ENCODE measurements at places on chromosomes 3 and 15. TPM values are rescaled to one million over a fixed set of nuclear protein-coding genes. Genes with fewer than 3 reads are reported as not detected.
A peak's percentile ranks its signal among the peaks of the same experiment; 100 is the strongest.

DNA sequence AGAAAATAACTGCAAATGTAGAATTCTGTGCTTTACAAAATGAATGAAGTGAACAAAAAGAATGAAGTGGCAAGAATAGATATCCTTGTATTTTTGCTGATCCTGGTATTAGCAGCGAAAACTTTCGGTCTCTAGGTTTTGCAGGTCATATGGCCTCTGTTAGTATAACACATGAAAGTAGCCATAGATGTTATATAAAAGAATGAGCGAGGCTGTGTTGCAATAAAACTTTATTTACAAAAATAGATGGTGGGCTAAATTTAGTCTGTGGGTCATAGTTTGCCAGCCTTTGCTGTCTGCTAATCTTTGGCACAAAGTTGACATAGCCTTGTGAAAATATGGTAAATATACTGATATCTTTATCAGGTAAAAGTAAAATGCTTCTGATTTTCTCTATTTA, 35.2 kb downstream of the SEC22A start:
- DNase-seq, result no peak

The BMF gene
- total RNA-seq, result 8.7 TPM

GRCh38 chr3:73586190-73586589, 38.6 kb downstream of the PDZRN3 start:
- no peak for DNase-seq

GRCh38 chr3:861721-862120, 231.1 kb upstream of the CNTN6 start:
- DNase-seq, result no peak

The GCSAM gene
- total RNA-seq, result not detected

DNA sequence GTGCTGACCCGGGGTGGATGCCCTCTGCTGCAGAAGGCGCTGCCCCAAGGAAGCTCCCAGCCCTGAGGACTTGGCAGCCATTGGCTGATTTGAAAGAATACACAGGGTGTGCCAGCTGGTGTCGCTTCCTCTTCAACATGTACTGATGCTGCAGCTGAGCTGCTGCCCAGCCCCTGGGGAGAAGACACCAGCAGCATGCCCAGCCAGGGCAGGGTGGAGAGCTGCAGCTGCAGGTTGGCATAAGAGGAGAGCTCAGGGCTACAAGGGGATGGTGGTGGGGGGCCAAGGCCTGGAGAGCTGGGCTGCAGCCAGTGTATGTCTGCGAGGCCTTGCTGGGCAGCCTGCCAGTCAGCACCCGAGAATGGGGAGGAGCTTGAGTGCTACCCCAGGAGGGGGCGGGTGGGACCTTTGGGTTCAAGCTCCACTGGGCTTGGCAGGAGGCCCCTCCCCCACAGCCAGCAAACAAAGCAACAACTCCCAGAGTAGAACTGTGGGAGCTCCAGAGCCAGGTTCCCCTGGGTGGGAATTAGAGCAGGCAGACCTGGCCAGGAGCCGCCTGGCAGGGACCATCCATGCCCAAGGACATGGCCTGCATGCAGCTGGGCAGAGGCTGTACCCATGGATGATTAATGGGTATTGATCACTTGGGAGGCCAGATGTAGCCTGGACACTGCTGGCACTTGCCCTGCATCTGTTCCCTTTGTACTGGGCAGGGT, 9.2 kb upstream of the SEMA4B start:
- DNase-seq, result peak; percentile 38

The SPRED1 gene
- total RNA-seq, result 46.1 TPM

The SLC28A1 gene
- total RNA-seq, result not detected

The ITIH3 gene
- total RNA-seq, result not detected

The HACD3 gene
- 144 TPM for total RNA-seq

DNA sequence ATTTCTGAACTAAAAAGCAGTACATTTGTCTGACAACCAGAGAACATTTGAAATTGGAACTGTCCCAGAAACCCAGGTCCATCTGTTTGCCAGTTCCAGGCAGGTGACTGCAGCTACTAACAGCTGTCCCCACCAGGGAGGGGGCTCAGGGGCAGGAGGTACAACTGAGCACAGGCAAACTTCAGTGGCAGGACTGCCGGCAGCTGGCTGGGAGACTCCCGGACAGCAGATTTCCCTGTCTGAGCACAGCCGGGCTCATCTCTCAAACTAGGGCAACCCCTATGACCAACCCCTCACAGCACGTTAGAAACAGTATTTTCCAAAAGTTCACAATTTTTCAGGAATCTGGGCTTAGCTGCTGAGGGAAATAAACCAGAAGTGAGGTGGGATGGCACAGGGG, 88.8 kb downstream of the MEGF11 start:
- DNase-seq, result no peak

DNA sequence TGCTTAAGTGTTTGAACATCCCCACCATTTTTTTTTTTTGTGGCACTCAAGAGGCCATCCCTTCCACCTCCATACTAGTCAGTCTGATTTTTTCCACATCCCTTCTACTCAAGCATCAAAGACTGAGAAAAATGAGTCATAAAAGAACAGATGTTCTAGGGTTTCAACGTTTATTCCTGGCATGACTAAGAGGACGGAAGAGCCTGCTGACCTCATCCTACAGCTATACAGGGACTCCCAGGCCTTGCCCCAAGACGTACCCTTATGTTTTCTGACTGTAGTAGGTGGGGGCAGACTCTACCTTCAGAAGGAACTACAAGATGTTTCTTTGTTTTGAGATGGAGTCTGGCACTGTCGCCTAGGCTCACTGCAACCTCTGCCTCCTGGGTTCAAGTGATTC, 3.3 kb upstream of the ITPKA start:
- DNase-seq, result peak; percentile 97

- DNase-seq, result no peak
These were observed 196.8 kb upstream of the LPP start for GRCh38 chr3:187957165-187957581.

DNA sequence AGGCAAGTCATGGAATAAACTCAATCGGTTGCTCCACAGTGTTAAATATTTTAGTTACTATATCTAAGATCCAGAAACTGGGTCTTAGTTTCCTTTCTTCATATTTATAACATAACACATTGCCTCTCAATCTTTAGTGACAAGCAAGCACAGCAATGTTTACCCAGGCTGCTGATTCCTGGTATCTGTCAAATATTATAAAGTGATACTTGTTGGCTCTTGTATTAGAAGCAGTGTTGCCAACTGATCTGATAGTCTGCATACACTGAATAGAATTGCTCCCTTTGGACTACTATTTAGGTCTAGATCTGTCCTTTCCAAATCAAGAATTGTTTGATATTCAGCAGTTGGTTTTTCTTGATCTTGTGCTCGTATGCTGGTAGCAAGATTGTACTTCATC, 7.2 kb upstream of the HHLA2 start:
- no peak for DNase-seq

The OCA2 gene
- 0.23 TPM for total RNA-seq

GRCh38 chr3:193769437-193769836, 176.4 kb downstream of the OPA1 start:
- DNase-seq, result no peak

The EEFSEC gene
- 7.9 TPM for total RNA-seq

GRCh38 chr3:126964950-126965349, 18.0 kb upstream of the PLXNA1 start:
- DNase-seq, result no peak

GRCh38 chr3:108006881-108007331, 83.9 kb downstream of the CD47 start:
- DNase-seq, result no peak

The PLA2G4B gene
- total RNA-seq, result 1.2 TPM

The FILIP1L gene
- total RNA-seq, result 2.2 TPM

- no peak for DNase-seq
These were observed 67.4 kb downstream of the TCF12 start for GRCh38 chr15:56985856-56986255.

The ZBBX gene
- total RNA-seq, result not detected

GRCh38 chr15:38562278-38562677, 2.3 kb downstream of the RASGRP1 start:
- DNase-seq, result no peak

The SNTN gene
- total RNA-seq, result not detected

GRCh38 chr3:188394623-188395022, 240.7 kb downstream of the LPP start:
- DNase-seq, result no peak

DNA sequence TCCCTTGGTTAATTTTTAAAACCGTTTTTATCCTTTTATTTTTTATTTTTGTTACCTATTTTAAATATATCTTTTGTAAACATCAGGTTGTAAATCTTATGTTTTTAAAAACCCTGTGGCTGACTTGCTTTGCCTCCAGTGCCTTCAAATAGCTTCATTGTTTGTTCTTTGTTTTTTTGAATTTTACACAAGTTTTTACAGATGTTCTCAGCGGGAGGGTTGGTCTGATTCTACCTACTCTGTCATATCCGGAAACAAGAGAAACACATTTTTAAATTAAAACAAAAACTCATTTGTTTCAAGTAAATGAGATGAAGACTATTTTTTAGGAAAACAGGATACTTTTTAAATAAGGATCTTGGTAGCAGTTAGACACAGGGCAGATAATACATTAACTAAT, 129.0 kb upstream of the THRB start:
- DNase-seq, result no peak

GRCh38 chr3:155890671-155891190, 20.3 kb downstream of the GMPS start:
- DNase-seq, result peak; percentile 63

The SLC38A3 gene
- total RNA-seq, result not detected

Measured in LHCN-M2 (cell line).